ENCODE measurements at places on chromosomes 16 and 17.

DNA sequence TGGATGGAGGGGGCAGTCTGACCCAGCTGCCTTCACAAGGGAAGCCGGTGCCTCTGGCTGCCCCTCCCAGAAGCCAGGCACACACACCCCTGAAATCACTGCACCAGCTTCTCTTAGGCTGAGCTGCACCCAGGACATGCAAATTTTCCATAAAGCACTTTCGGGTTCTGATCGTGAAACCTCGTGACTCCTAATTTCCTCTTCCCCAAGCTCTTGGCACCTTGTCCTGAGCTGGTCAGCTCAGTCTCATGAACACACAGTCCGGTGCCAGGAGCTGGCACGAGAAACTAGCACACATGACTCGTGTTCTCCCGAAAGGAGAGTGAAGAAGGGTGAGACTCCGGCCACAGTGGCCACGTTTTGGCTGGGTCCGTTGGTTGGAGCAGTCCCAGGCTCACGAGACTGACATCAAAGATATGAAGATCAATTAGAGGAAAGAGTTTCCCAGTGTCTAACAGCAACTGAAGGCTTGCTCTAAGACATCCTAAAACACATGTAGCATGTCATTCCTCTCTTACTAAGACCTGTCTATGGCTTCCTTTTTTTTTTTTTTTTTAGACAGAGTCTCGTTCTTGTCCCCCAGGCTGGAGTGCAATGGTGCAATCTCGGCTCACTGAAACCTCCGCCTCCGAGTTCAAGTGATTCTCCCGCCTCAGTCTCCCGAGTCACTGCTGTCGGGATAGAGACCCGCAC, 9.2 kb upstream of the ABR start:
- DNase-seq: no peak

DNA sequence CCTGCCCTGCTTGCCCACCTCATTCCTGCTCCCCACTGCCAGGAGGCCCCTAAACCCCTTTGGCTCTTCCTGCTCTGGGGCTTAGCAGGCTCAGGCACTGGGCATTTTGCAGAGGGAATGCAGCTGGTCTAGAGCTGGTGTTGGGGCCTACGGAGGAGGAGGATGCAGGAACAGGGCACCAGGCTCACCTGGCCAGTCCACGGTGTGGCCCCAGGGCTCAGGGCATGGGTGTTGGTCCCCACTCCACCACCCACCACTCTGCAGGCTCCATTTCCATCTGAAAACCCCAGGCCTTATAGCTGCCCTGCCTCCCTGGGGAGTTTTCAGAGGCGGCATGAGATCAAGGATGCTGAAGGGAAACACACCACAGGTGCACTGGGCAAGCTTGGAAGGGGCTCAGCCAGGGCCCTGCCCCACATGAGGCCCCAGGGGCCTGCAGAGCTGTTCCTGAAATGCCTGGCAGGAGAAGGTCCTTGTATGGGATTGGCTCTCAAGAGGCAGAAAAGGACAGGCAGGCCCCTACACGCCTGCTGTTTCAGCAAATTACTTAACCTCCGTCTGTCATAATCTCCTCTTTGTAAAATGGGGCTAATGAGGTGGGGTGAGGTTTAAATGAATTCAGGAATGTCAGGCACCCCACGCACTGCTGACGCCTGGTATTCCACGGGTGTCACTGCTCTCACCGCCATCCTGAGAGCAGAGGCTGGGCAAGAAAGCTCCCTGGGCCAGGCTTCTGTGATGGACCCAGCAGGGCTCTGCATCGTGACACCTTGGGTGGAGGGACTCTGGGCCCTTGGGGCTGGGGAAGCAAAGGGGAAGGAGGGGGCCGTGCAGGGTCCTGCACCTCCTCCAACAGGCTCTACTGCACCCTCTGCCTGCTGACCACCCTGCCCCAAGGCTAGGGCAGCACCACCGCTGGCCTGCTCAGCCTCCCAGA, 9.3 kb downstream of the SLC47A2 start:
- DNase-seq: no peak

DNA sequence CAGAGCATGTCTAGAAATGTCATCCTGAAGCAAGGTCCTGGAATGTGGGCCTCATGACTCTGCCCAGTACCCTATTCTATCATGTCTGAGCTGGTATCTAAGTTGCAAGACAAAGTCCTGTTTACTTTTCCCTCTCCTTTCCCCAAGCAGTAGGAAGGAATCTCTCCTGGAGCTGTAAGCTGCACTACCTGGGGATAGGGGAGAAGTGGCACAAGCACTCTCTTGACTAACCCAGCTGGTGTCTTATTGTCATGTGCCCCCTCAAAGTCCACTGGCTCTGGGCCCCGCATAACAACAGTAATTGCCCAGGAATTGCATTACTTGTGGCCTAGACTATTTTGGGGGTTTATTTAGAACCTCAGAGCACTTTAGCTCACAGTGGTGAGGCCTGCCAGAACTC, 1366.3 kb upstream of the GOT2 start:
- no peak for DNase-seq

GRCh38 chr16:19757762-19758595, 39.9 kb downstream of the IQCK start:
- no peak for DNase-seq

DNA sequence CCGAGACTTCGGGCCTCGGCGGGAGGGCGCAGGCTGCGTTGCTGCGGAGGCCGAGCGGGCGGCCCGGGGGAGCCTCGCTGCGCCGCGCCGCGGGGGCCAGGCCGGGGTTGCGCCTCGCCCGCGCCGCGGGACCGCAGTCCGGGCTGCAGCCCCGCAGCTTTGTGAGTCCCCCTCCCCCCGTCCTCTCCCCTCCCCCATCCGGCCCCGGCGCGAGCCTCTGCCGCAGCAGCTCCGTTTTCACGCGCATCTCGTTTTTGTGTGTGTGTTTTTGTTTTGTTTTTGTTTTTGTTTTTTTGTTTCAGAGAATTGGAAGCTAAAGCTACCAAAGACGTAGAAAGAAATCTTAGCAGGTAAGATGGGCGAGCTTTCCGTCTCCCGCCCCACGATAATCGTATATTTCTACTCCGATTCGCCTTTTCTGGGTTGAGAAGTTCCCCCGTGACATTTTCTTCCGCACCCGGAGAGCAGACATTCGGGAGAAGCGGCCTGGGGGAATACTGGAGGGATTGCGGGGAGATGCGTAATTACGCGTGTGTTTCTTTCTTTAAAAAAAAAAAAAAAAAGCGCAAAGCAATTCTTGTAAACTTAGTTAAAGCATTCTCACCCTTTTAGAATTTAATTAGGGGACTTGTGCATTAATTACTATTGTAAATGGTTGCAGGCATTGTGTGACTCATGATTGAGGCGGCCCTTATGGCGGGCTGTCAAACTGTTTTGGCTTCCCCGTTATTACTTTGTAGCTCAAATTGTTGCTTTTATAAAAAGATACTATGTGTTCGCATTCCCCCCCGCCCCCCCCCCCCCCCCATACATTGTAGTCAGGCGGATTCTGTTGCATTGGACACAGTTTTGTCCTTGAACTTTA, 732 bp downstream of the TNRC6A start:
- peak; percentile 32 for DNase-seq

- DNase-seq: no peak
Observed at GRCh38 chr17:44147812-44148211, 6.1 kb downstream of the HROB start.

Data from CD4-positive, alpha-beta T cell treated with Interleukin-17A for 1 hour (primary cell).